Stimulated activated CD4-positive, alpha-beta T cell treated with anti-CD3 and anti-CD28 coated beads, Interleukin-15, amount 100 ng/mL, for 48 hours (primary cell): ENCODE measurements at places on chromosomes 12 and 14.

DNA sequence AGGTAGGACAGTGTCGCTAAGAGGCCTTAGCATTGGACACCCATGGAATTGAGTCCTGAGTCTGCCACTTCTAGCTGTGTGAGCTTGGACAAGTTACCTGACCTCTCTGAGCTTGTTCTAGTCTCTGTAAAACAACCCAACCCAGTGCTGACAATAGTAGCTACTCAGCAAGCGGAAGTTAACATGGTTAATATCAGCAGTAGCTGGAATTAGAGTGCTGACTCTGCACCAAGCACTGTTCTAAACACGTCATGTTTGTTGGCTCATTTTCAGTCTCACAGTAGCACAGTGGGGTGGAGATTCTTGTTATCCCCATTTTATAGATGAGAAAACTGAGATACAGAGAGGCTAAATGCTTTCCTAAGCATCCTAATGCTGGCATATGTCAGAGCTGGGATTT is 47.5 kb upstream of the RIN3 start:
- DNase-seq, result no peak

GRCh38 chr12:98127336-98127679 is 388.1 kb upstream of the TMPO start:
- no peak for DNase-seq

DNA sequence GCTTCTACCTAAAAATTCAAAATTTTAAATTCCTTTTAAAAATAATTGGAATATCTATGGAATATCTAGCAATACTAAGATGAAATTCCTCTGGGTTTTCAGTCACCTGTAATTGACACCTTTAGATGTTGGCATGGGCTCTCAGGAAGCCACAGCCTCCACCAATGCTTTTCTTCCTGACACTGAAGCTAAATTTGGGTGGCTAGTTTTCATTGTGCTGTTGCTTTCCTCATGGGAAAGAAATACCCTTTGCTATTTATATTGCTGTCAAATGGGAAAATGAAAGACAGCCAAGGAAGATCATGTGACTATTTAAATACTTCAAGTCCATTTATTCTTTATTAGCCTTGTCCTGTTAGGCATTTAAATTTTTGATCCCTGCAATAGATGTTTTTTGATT is 313.0 kb downstream of the NAV3 start:
- DNase-seq, result no peak

DNA sequence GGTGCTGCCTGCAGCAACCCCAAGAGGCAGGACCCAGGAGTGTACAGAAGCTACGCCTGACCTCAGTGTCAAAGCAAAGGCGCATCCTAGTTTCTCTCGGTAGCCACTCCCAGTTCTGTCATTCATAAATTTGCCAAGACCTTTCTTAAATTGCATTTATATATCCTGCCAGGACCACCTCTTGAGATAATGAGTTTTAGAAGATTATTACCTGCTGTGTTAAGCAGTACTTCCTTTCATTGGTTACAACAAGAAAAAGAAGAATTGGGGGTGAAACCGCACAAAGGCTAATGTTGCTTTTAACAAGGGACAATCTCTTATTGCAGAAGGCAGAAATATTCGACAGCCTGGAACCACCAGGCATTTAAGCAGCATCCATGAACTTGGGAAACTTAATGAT is 57.8 kb downstream of the CIT start:
- DNase-seq, result no peak

DNA sequence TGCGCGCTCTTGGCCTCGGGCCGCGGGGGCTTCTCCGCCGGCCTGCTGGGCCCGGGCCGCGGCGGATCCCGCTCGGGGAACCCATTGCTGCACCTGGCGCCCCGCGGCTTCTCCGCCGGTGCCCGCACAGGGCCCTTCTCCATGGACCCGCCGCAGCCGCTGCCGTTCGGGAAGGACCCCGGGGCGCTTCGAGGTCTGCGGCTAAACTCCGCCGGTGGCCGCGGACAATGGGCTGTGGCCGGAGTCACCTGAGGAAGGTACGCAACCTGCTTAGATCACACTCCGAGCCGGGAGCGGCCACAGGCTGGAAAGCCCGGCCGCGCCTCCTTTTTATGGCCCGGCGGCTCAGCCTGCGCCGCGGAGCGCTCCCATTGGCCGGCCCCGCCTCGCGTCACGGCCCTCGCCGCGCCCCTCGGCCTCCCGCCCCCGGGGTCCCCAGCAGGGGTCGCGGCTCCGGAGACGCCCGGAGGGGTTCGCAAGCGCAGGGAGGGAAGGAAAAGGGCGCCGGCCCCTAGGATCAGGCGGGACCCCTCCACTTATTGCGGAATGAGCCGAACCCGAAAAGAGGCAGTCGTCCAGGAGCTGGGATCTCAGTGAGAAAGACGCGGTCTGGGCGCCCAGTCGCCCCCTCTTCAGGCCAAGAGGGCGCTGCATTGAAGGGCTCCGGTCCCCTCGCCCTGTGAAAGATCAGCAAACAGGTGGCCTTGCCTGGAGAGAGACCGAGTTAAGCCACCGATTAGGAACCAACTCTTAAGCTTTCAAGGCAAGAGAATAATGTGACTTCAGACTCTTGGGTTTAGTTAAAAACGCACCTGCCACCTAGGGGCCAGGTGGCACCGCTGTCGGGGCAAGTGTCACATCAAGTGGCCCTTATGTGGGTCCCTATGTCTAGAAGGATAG is at the start of gene GCH1:
Gene GCH1, minus strand, starts transcription at position 306 of the 900 bp plus-strand sequence. Its CDS starts 163 bp downstream, at position 143.
- peak; percentile 39 for DNase-seq

DNA sequence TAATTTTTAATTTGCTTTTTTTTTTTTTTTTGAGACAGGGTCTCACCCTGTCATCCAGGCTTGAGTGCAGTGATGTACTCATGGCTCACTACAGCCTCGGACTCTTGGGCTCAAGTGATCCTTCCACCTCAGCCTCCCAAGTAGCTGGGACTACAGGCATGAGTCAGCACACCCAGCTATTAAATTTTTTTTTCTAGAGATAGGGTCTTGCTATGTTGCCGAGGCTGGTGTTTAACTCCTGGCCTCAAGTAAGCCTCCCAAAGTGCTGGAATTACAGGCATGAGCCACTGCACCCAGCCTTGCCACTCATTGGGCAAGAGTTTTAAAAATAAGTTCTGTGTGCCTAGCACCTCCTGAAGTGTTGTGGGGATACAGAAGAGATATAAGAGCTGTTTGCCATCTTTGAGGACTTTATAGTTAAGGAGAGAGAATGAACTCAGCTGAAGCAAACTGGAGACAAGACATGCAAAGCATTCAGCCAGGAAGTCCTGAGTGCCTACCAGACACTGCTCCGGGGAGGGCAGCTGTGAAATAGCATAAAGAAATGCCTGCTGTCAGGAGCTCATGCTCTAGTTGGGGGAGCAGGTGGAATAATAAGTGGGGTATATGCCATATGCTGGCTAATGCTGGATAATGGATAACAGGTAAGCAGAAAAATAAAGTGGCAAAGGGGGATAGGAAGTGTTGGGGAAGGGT is 15.0 kb upstream of the EMP1 start:
- no peak for DNase-seq

GRCh38 chr14:34833549-34834523 is 41.3 kb downstream of the BAZ1A start:
- no peak for DNase-seq

DNA sequence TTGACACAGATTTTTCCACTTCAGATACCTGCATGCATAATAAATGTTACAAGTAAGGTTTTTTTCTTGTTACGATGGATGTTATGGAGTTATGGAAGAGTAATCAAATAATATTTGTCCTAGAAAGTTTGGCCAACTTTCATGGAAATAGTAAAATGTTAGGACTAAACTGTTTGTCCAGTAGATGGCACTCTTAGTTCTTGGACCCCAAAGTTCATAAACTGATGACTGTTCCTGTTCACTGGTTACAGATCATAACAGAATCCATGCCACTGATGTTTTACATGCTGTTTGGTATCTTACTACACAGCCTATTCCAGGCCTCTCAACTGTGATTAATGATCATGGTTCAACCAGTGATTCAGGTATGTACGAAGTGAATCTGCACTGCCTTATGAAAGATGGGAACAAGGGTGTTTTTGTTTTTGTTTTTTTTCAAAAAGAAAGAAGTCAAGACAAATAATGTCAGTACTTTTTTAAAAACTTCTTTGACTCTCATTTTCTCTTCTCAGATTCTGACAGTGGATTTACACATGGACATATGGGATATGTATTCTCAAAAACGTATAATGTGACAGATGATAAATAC is 48.8 kb upstream of the SLCO1C1 start:
- DNase-seq, result no peak

- DNase-seq, result no peak
Measured at GRCh38 chr12:123391546-123392343, 7.8 kb downstream of the KMT5A start.

GRCh38 chr14:22482085-22482694 is 106.8 kb downstream of the DAD1 start:
- DNase-seq, result no peak

GRCh38 chr14:45658226-45658916 is 405.4 kb upstream of the MIS18BP1 start:
- DNase-seq, result no peak

GRCh38 chr12:110015132-110015531 is 15.9 kb downstream of the ANKRD13A start:
- DNase-seq, result no peak

DNA sequence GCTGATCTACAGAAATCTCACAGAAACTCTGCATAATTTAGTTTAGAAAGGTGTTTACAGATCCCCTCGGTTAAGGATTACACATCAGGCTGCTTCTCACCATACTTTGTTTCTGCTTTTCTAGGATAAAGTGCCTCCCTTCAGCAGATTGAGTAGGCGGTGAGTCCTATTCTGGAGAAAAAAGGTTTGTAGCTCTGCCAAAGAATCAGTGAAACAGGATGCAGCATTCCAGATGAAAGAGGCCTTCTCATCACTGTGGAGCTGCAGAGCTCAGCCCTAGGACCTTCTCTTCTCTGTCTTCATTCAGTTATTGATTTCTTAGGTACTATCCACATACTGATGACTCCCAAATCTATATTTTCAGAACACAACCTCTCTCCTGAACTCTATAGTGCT is 155.5 kb upstream of the KRR1 start:
- DNase-seq, result no peak

GRCh38 chr12:2242816-2243215 is 190.0 kb downstream of the CACNA1C start:
- DNase-seq, result no peak

DNA sequence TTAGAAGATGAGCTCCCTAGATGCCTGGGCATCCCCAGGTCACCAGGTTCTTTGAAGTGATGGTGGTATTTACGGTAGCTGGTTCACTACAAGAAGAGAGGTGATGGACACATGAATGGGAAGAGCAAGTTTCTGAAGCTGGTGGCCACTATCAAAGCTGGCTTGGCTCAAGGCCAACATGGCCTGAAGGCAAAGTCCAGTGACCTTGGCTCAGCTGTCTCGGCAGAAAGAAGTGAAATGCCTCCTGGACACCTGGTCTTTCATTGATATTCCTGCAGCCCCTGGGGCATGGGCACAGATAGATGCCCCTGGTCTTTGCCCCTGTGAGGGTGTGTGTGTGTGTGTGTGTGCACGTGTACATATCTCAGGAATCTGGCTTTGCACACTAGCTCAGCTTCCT is 441.8 kb upstream of the TMPO start:
- no peak for DNase-seq

GRCh38 chr12:41476499-41477439 is 288.6 kb downstream of the PDZRN4 start:
- DNase-seq, result no peak

GRCh38 chr12:98345308-98345876 is 170.0 kb upstream of the TMPO start:
- DNase-seq, result no peak

DNA sequence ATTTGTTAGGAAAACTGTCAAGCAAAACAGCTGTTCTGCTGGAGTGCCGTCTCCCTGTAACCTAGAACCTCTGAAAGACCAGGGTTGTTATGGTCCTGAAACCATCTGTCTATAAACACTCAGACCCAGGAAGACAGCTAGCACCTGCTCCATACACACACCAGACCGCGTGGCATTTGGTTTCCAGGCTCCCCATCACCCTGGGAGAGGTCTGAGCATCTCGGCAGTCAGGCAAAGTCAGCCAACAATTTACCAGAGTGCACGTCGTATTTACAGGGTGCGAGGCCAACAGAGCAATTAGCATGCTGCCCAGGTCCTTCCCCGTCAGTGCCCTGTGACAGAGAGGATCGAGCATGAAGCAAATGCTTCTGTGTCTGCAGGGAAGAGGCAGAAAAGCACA is 272.5 kb downstream of the SLC15A4 start:
- no peak for DNase-seq

- no peak for DNase-seq
Measured at GRCh38 chr14:67371247-67372148, 11.4 kb downstream of the EIF2S1 start.

GRCh38 chr14:22887260-22887989 is 4.4 kb downstream of the REM2 start:
- DNase-seq, result no peak

DNA sequence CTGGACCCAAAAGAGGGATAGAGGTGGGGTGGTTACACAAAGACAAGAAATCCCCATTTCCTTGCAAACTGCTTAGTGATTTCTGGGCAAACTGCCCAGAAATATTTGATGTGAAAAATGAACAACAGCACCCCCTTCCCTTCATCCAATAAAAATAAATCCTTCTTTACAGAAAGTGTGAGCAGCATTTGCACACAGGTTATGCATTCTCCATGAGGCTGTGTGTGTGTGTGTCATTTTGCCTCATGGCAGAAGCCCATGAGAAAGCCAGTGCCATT is 17.2 kb upstream of the NRXN3 start:
- no peak for DNase-seq

GRCh38 chr14:65948302-65948701 is 535.8 kb downstream of the FUT8 start:
- DNase-seq, result no peak

DNA sequence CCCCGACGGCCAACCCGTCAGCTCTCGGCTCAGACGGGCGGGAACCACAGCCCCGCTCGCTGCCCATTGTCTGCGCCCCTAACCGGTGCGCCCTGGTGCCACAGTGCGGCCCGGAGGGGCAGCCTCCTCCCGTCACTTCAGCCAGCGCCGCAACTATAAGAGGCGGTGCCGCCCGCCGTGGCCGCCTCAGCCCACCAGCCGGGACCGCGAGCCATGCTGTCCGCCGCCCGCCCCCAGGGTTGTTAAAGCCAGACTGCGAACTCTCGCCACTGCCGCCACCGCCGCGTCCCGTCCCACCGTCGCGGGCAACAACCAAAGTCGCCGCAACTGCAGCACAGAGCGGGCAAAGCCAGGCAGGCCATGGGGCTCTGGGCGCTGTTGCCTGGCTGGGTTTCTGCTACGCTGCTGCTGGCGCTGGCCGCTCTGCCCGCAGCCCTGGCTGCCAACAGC is at the start of gene WNT1:
Gene WNT1, plus strand, starts transcription at position 32 of the 450 bp plus-strand sequence. Its CDS starts 329 bp downstream, at position 361.
- DNase-seq, result no peak

GRCh38 chr12:4589941-4590340 is 27.9 kb downstream of the DYRK4 start:
- no peak for DNase-seq

- no peak for DNase-seq
Measured at GRCh38 chr14:49306152-49306751, 279.9 kb downstream of the RPS29 start.

- DNase-seq, result no peak
Measured at GRCh38 chr12:51941604-51942003, 9.9 kb upstream of the ACVR1B start.

- no peak for DNase-seq
Measured at GRCh38 chr12:71857657-71858056, 18.1 kb downstream of the TBC1D15 start.
